ENCODE measurements at places on chromosomes 12 and 14.
A peak's percentile ranks its signal among the peaks of the same experiment; 100 is the strongest.

GRCh38 chr14:101563654-101564443, 2.6 kb downstream of the DIO3 start:
- no peak for DNase-seq

- DNase-seq, result peak; percentile 35
Measured at GRCh38 chr14:61526405-61527312, 168.7 kb upstream of the HIF1A start.

- DNase-seq, result no peak
Measured at GRCh38 chr14:87122166-87122565, 870.8 kb downstream of the GALC start.

DNA sequence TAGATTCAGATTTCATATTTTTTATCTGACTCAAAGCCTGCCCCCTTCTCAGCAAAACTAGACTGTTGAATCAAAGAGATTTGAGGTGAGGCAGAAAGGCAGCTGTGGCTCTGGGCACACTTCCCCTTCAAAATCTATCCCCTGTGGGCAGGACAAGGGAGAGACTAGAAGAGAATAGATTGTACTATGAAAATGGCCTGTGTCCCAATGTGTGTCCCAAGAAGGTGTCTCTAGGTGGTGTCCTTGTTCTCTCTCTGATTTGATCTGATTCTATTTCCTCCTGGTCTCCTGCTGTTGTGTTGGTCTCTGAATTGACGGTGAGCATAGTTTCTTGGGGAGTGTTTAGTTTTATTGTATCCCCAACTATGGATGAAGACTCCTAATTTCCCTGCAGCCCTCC, 565.8 kb upstream of the ATP2B1 start:
- DNase-seq, result no peak

GRCh38 chr12:23356927-23357708, 592.4 kb downstream of the SOX5 start:
- no peak for DNase-seq

- DNase-seq, result no peak
Measured at GRCh38 chr14:67806246-67806645, 10.1 kb downstream of the ZFYVE26 start.

DNA sequence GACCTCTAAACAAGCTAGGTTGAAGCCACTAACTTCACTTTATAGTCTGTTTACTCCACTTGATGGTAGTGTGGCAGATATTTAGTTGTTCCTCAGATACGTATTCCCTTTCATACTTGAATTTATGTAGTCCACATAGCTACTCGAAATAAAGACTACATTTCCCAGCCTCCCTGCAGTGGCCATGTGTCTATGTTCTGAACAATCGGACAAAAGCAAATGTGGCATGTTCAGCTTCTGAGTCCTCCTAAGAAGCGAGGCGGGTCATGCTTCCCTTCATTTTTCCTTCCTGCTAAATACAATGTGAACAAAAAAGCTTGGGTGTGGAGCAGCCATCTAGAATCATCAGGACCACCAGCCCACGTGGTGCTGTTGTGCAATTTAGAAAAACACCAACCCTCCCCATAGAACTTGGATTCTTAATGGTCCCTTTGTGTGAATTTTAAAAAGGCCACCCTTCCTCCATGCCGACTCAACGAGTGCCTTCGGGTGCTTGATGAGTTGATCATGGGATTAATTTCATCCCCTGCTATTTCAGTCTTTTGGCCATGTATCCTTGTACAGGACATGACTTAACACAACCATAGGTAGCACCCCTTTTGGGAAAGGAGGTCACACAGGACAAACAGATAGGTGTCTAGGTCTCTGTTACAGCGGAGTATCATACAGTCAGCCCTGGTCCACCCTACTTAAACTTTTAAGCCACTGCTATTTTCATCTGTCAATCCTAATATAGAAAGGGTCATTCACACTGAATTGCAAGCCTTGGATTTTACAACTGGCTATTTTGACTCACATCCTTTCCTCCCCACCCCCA, 60.7 kb downstream of the ZFC3H1 start:
- DNase-seq, result no peak

- DNase-seq, result no peak
Measured at GRCh38 chr12:75913502-75914351, 117.8 kb downstream of the PHLDA1 start.

DNA sequence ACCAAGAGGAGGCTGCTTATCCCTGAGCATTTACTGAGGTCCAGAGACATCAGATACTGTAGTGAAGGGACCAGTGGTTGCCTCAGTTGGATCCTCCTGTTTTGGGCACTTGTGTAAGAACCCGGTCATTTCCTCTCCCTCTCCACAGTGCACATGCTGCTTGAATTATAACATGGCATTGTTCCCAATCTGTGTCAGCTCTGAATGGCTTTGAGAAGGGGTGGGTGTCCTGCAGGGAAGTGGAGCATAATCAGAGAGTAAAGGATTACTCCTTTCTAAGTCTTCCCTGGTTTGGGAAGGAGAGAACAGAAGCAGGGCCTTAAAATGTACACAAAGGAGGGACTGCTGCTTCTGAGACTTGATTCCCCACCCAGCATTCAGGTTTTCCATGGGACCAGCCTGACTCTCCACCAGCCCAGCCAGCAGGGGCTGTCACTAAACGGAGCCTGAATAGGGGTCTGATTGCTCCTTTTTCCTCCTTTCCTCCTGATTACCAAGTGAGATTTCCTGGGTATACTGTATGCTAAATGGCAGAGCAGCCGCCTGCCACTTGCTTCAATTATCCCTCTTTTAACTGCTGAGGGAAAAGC, 78.4 kb downstream of the NRXN3 start:
- DNase-seq, result no peak

DNA sequence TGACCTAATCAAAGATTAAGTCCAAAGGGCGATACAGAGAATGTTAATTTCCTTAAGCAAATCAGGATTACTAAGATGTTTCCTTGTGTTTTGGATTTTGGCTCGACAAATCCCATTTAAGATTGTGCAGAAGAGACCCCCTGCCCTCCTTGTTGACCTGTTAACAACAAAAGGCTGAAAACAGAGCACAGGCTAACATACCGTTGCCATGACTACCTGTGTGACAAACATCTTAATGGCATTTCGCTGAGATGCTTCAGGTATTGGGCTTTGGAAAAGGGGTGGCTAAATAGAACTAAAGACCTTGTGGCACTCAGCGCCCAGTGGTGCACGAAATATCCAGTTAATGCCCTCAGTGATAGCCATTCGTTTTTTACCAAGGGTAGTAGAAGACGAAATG, 1532.3 kb upstream of the TMEM132C start:
- no peak for DNase-seq

DNA sequence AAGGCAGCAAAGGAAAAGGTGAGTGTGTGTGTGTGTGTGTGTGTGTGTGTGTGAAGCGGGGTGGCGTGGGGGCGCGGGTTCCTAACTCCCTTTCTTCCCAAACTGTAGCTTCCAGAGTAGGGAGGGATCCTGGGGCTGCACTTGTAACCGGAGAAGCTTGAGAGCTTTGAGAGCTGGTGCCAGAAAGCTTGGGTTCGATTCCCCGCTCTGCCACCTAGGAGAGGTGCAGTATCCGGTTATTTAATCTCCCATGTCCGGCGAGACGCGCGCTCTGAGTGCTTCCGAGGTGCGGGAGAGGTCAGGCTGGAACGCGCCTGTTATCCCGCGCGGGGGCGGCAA, 7.2 kb upstream of the RACGAP1 start:
- DNase-seq, result no peak

DNA sequence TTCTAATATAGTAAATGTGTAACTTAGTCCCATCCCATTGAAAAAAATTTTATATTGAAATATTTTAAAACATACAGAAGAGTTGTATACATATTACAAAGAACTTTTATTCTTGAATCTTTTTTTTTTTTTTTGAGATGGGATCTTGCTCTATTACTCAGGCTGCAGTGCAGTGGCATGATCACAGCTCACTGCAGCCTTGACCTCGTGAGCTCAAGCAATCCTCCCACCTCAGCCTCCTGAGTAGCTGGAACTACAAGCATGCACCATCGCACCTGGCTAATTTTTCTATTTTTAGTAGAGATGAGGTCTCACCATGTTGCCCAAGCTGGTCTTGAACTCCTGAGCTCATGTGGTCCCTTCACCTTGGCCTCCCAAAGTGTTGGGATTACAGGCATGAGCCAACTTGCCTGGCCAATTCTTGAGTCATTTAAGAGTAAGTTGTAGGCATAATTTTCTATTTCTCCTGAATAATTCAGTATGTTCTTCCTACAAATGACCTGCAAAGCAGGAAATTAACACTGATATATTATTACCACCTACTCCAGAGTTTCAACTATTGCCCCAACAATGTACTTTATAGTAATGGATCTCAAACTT, 153.0 kb upstream of the BMP4 start:
- DNase-seq, result no peak

DNA sequence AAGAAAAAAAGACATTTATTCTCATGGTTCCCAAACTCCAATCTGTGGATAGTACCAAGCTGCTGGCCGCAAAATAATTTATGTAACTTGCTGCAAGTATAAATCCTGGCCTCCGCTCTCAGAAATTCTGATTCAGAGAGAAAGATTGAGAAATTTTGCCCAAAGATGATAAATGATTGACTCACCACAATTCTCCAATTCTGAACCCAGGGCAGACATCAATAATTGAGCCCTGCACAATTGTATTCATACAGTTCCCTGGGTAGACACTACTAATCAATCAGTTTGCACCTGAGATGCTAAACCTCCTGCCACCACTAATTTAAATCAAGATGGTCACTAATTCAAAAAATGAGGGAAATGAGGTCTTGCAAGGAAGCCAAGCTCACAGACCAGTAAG, 38.2 kb downstream of the TRPV4 start:
- no peak for DNase-seq

GRCh38 chr14:100261621-100262020, 22.7 kb downstream of the YY1 start:
- no peak for DNase-seq

DNA sequence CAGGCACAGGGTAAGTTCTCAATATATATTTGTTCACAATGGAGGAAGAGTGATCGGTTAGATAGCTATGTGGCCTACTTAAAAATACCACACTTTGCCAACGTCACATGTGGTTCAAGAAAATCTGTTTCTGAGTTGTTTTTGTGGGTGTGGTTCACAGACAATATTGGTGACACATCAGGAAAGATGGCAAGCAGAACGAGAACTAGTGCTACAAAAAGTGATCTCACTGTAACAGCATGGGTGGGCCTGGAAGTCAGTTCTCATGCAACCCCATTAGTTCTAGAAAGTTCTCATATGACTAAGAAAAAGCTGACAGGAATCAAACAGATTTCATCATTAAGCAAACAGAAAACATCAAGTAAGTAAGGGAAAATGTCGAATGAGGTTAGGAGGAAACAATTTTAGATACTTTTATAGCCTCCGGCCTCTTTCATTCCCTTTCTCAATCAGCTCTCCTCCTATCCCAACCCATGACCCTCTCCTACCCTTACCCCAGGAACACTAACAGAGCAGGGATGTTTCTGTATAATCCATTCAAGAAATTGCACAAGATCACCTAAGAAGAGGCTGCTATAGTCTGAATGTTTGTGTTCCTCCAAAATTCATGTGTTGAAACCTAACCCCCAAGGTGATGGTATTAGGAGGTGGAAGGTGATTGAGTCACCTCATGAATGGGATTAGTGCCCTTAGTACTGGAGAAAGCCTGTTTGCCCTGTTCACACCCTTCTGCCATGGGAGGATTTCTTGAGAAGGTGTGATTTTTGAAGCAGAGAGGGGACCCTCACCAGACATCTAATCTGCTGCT, 15.5 kb upstream of the NTN4 start:
- no peak for DNase-seq

DNA sequence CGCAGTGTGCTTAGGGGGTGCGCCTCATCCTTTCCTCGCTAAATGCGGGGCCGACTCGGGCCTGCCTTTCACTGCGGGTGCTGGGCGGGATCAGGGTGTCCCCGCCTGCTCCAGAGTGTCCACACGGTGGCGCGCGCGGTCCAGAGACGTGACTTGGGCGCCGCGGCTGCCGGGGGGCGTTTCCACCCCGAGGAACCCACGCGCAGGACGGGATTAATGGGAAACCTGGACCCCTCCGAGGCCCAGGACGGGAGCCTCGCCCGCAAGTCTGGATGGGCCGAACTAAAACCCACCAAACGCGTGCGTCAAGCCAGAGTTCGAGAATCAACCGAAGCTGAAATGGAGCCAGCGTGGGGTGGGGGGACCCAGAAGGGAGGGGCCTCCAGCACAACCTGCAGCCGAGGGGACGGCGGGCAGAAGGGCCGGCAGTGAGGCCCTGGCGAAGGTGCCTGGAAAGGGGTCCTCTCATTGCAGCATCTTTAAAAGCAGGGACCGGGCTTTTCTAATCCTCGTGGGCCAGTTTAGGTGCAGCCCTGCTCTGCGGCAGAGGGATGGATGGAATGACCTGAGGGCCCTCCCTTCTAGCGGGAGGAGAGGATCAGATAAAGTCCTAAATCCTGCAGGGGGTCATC, 93.3 kb downstream of the NINJ2 start:
- peak; percentile 92 for DNase-seq

GRCh38 chr12:116524964-116525379, 34.2 kb upstream of the MAP1LC3B2 start:
- no peak for DNase-seq

GRCh38 chr14:106681568-106681967, 1155.2 kb downstream of the TMEM121 start:
- no peak for DNase-seq

GRCh38 chr12:113463746-113464451, 7.8 kb downstream of the LHX5 start:
- DNase-seq, result no peak

GRCh38 chr12:47769234-47770085, 3.6 kb upstream of the SLC48A1 start:
- DNase-seq, result no peak

DNA sequence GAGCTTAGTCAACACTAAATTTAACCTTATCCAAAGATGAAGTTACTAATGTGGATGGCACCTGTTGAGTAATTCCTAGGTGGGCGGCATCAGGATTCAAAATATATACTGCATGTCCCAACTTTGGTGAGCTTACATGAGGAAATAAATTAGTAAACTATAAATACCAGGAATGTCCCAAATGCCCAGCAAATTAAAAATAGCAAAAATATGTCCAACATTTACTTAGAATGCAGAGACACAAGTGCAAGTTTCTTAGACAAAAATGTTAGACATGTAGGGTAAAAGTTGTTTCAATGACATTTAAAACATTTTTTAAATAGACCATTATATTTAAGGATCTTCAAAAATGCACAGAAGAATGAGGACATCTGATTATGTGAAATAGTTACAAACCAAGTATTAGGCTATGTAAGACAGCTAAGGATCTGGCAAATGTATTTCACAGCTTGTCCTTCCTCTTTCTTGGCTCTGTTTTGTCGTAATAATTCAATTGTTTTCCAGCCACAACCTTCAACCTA, 115.9 kb downstream of the NAV3 start:
- DNase-seq, result no peak

DNA sequence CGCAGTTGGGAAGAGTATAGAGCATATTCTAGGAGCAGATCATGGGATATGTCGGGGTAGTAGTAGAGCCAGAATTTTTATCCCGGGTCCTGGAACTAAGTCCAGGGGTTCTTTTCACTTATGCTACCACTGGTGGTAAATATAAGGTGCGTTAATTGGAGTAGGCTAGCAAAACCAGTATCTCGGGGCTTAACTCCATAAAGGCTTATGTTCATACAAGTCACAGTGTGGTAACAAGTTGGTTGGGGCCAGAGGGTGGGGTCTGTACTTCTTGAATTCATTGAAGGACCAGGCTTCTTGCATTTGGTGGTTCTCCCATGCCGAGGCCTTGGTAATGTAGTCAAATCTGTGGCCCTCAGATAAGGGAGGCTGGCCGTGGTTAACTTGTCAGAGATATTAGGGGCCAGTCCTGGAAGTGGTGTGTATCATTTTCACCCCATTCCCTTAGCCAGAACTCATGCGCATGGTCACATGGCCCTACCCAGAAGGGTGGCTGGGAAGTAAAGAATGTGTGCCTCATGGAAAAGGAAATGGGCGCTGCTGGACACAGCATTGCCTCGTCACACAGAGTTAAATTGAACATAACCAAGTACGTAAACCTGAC, 1.5 kb upstream of the ZNF641 start:
- DNase-seq, result no peak

Measured in ovary (tissue), 10 donors.